ENCODE measurements at places on chromosomes 5 and 9.

GRCh38 chr5:171493646-171494393, 74.4 kb downstream of the FGF18 start:
- DNase-seq: no peak

GRCh38 chr5:128842241-128842640, 123.0 kb upstream of the SLC27A6 start:
- no peak for DNase-seq

GRCh38 chr5:39340506-39340905, 23.8 kb downstream of the C9 start:
- DNase-seq: no peak

GRCh38 chr9:131744720-131745201, 4.9 kb upstream of the RAPGEF1 start:
- DNase-seq: no peak

DNA sequence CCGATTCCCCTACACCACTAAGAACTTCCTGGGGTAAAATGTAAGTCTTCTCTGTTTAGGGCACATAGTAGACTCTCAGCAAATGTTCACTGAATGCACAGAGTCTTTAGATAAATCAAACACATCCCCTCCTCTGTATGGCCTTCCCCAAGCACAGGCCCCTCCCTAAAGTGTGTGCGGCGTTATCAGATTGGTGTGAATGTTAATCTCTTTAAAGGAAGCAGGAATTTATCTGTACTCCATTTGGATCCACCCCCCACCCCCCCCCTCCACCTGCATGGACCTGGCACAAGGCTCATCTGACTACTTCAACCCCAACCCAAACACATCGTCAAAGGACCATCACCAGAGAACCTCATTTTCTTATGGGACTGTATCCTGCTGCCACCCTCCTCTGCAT, 6.3 kb downstream of the PCDH1 start:
- DNase-seq: no peak

- DNase-seq: no peak
Observed at GRCh38 chr5:143471041-143471509, 67.6 kb upstream of the NR3C1 start.

DNA sequence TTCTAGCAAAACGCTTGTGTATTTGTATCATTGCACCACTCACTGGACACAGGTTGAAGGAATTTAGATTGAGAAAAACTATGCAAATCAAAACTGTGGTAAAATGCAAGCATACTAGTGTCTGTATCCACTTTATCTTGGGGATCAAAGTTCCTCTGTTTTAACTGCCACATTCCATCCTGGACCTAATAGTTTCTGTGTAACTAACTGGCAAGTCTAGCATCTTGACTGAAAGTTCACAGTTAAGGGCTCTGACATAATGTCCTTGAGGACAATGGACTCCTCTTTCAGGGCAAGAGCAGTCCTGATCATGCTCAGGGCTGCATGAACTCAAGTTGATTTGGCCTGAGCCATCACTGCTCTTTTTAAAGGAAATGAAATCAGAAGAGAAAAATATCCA, 30.7 kb downstream of the NFIB start:
- no peak for DNase-seq

GRCh38 chr9:75228893-75229292, 140.6 kb downstream of the OSTF1 start:
- no peak for DNase-seq
